Activated CD8-positive, alpha-beta memory T cell treated with anti-CD3 and anti-CD28 coated beads, Interleukin-2, amount 50 U/mL, for 4 hours (primary cell): ENCODE measurements at places on chromosomes 7 and 10.

GRCh38 chr10:129522041-129522585 is 55.1 kb downstream of the MGMT start:
- no peak for DNase-seq

DNA sequence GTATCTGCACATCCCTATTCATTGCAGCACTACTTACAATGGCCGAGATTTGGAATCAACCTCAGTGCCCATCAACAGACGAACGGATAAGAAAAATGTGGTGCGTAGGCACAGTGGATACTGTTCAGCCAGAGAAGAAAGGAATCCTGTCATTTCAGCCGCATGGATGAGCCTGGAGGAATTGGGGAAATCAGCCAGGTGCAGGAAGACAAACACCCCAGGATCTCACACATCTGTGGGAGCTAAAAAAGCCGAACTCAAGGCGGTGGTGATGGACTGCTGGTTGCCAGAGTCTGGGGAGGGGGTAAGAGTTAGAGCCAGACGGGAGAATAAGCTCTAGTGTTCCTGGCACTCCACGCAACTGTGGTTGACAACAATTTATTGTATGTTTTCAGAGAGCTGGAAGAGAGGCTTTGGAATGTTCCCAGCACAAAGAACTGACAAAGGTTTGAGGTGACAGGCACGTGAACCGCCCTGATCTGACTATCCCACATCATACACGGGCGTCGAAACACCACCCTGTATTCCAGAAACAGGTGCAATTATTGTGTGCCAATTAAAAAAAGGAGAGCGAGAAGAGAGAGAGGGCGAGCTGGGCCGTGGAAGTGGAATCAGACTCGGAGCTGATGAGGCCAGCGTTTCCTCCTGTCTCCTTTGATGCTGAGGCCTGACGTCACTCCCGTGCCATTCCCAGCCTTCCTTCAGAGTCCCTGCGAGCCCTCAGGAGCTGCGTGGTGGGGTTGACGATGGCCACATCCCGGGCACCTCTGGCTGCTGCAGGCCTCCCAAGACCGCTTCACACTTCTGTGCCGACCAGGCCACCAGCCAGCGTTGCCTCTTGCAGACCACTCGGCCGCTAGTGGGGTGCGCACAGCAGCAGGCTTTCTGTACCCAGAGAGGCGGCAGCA is 189.5 kb downstream of the DNAJB6 start:
- DNase-seq, result peak; percentile 12

GRCh38 chr7:137209151-137209817 is 134.2 kb downstream of the PTN start:
- DNase-seq, result no peak

DNA sequence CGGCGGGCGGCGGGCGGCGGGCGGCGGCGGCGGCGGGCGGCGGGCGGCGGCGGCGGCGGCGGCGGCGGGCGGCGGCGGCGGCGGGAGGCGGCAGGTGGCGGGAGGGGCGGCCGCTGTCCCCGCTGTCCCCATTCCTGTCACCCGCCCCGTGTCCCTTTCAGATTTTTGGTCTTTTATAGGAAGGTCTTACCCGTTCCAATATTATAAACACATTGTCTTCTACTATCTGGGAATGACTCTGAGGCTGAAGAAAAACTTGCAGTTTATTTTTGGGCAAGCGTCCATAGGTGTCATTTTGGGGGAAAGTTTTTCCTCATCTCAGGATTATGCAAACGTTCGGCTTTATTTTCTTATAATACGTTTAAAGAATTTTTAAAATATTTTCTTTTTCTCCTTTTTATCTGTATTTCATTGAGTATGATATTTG is 578 bp downstream of the ZNF713 start:
- DNase-seq, result no peak

GRCh38 chr7:82098414-82098813 is 328.6 kb upstream of the HGF start:
- DNase-seq, result no peak
